ENCODE measurements at places on chromosomes 4 and X.
A peak's percentile ranks its signal among the peaks of the same experiment; 100 is the strongest.

GRCh38 chrX:53188763-53189162 lies 36.2 kb downstream of the KDM5C start:
- DNase-seq = no peak

DNA sequence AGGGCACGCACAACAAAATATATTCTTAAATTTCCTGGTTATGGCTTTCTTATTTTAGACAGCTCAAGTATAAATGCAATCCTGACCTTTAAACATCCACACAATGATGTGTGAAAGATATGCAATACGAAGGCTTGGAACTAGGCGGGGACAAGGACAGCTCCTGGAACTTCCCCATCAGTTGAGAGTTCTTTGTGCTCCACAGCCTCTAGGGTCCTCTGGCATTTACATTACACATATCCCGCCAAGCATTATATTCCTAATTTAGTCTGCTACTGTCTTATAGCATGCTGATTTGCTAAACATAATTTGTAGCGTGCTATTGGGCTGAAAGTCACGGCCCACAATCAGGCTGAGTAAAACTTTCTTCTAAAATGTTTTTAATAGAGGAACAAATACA lies 74.4 kb downstream of the FTHL17 start:
- DNase-seq = no peak

GRCh38 chr4:112895811-112896608 lies 153.4 kb upstream of the ANK2 start:
- DNase-seq = no peak

- no peak for DNase-seq
Observed at GRCh38 chr4:126630230-126630629, 1002.5 kb upstream of the INTU start.

DNA sequence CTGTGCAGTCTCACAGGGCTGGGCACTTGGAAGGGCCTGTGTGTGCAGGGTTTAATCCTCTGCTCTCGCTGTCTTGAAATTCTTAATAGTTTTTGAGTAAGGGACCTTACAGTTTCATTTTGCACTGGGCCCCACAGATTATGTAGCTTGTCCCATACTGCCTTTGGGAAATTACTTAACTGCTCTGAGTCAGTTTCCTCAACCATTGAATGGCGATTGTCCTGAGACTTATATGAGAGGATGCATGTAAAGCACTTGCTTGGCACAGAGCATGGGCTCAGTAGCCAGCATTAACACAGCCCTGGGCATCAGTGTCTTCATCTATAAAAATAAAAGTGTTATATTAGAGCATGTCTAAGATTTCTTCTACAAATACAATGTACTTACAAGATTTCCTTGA lies 55.8 kb downstream of the CLCN5 start:
- DNase-seq = no peak

GRCh38 chr4:80431203-80431965 lies 95.9 kb downstream of the CFAP299 start:
- DNase-seq = no peak

DNA sequence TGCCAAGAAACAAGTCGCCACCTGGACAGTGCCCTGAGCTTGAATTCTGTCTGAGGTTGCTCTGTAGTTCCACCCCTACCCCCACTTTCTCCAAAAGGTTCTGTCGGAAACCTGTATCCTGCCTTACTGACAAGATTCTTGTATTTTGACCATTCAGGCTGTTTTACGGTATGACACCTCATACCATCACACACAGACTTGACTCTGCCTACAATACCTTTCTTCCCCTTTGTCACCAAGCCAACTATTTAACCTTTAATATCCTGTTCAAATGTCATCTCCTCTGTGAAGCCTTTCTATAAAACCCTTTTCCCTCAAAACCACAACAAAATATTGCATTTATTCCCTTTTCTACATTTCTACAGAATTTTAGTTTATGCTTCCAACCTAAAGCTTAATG lies 161.9 kb downstream of the VSIG4 start:
- DNase-seq = no peak

DNA sequence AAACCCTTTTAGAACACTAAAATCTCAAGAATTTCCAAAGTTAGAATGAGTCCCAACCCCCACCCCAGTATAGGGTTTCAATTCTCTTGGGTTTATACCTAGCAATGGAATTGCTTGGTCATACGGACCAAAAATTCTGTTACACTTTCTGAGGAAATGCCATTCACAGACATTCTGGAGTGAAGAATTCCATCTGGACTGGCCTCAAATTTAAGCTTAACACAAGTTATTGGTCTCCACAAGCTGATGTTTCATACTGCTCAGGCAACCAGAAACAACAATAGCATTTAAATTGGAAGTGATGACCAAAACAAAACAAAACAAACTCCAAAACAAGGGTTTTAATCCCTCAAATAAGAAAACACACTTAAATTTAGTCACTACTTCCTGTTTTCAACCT lies 51.1 kb downstream of the GPC4 start:
- no peak for DNase-seq

- DNase-seq = no peak
Observed at GRCh38 chr4:123709336-123709735, 312.7 kb downstream of the SPRY1 start.

GRCh38 chr4:121140716-121141460 lies 23.2 kb downstream of the TNIP3 start:
- DNase-seq = no peak

GRCh38 chrX:131917588-131917987 lies 105.5 kb upstream of the STK26 start:
- DNase-seq = no peak

GRCh38 chr4:104420766-104421165 lies 73.9 kb downstream of the CXXC4 start:
- DNase-seq = no peak

GRCh38 chr4:110211007-110211769 lies 12.8 kb upstream of the ELOVL6 start:
- DNase-seq = peak; percentile 16

- no peak for DNase-seq
Observed at GRCh38 chr4:36196145-36196913, 48.0 kb downstream of the ARAP2 start.

- no peak for DNase-seq
Observed at GRCh38 chr4:161320377-161320776, 843.4 kb downstream of the FSTL5 start.

GRCh38 chr4:112253382-112254000 lies 21.9 kb downstream of the AP1AR start:
- no peak for DNase-seq

DNA sequence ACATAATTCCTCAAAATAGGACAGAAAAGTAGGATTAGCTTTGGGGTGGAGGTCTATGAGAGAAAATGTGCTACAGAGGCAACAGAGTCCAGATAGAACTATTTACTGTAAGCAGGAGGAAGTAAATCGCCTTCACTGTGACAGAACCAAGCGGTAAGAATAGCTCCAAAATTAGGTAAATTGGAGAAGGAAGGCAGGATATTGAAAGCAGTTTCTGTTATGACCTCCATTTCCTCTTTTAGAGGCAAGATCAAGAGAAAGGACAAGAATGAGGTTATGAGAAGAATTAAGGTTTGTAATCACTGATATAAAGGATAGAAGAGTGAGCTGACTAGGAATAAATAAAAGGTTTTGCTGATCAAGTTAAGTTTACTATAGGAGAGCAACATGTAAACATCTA lies 44.1 kb upstream of the NEUROG2 start:
- no peak for DNase-seq

GRCh38 chr4:170278460-170278859 lies 188.7 kb upstream of the AADAT start:
- DNase-seq = no peak

DNA sequence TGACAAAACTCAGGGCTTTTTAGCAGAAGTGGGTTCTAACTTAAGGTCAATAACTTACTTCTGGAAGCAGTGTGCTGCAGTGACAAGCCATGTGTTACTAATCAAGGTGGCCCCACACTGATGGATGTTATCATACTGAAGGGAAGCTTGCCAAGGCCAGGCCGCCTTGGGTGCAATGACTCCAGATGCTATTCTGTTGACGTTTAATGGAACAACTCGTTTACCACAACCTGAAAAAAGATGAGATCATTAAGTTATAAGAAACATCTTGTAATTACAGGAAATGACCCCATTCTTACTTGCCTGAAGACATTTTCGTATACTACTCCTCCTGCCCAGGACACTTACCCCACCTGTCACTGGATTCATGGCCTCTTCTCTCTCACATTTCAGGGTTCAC lies 38.9 kb upstream of the TMPRSS11D start:
- no peak for DNase-seq

DNA sequence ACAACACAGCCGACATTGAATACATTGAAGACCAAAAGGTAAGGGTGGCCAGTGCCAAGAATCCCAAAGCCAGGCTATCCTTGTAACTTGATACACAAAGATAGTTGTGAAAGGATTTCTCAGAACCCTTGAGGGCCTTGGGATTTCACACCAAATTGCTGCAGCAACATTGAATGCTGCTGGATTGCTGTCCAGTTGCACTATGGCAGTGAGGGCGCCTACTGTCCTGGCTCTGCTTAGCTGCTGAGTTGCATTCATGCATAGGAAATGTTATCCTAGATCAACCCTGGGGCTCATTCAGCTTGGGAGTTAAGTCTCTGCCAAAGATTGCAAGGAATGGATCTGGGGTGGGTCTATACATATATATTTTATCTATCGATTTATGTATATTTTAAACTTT lies 38.7 kb downstream of the LONRF3 start:
- no peak for DNase-seq

GRCh38 chrX:134622813-134623185 lies 35.5 kb downstream of the PLAC1 start:
- DNase-seq = no peak

- DNase-seq = no peak
Observed at GRCh38 chr4:19746377-19746776, 505.3 kb upstream of the SLIT2 start.

GRCh38 chr4:139857021-139857420 lies 191.4 kb downstream of the MGST2 start:
- no peak for DNase-seq

- no peak for DNase-seq
Observed at GRCh38 chrX:10208281-10208856, 51.6 kb downstream of the CLCN4 start.

GRCh38 chr4:7721984-7722551 lies 217.6 kb downstream of the AFAP1 start:
- DNase-seq = no peak

GRCh38 chr4:135508006-135508714 lies 1306.6 kb upstream of the PABPC4L start:
- DNase-seq = no peak

DNA sequence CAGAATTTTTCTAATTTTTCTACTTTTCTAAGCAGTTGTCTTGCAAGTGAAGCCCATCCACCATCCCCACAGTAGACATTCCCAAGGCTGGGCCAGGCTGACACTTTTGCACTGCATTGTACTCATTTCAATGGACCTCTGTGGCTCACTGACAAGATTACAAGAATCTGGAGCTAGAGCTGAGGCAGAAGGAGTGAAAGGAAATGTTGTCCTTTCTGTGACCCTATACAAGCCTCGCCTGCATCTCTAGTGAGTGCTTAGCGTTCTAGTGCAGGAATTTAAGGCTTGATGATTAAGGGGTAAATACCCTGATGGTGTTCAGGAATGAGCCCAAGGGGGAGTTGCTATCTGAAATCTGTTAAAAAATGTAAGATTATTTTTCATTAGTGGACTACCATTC lies 6.3 kb downstream of the MAGED1 start:
- DNase-seq = no peak

GRCh38 chrX:10447564-10448214 lies 172.7 kb downstream of the MID1 start:
- no peak for DNase-seq

DNA sequence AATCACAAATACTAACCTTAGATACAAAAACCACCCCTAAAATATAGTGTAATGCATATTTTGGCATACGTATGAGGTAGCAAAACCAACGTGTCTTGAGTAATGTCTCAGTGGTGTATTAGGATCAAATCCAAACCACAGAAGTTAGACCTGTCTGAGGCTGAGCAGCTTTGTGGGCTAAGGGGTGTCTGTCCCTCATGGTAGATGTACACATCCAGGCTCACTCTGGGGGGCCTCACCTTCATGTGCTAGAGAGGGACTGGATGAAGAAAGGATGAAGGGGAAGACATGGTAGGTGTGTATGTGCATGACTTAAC lies 188.0 kb upstream of the TBC1D9 start:
- DNase-seq = no peak

- no peak for DNase-seq
Observed at GRCh38 chr4:184147858-184148737, 69.6 kb downstream of the ENPP6 start.

GRCh38 chr4:7880683-7881082 lies 59.0 kb downstream of the AFAP1 start:
- no peak for DNase-seq

DNA sequence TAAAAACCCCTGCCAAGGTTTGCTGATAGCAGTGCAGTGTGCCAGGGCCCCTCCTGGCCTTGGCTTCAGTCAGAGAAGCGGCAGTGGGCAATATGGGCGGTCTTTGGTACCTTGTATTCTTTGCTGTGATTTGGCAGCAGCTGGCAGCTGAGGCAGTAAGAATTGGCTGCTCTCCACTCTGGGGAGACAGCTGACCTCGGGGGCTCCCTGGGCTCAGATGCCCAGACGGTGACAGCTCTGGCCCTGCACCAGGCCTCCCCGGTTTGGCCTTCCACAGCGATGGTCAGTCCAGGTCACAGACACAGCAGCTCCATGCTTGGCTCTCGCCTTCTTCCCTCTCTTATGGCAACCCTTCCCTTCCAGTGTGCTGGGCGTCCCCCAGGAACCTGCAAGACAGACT lies 330.9 kb downstream of the BCOR start:
- no peak for DNase-seq

DNA sequence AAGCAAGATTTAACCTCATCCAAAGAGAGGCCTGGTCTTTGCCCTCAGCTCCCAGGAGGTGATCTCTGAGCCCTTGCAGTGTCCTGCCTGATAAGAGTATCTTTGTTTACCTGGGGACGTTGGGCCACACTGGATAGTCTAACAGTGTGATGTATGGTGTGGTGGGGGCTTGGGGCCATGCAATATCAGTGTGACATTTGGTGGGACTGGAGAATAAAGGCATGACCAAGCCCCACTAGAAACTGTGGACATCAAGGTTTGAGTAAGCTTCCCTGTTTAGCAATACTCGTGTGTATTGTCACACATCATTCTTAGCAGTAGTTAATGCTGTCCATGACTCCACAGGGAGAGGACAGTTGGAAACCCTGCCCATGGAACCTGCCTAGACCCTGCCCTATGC lies 34.4 kb downstream of the BBS12 start:
- DNase-seq = no peak

DNA sequence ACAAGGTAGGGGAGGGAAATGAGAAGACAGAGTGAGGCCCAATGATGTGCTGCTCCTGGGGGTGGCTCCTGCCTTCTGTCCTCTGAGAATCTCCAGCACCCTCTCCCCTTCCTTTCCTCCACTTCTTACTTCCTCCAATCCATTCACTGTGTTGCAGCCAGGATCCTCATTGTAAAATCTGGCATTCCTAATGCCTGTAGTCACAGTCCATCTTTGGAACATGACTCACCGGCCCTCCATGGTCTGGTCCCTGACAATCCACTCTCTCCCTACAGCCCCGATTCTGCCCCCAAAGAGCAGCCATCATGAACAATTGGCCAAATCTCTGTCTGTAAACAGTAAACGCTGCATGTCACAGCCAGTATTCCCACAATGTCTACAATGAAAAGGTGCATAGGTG lies 72.9 kb downstream of the CLNK start:
- DNase-seq = no peak
